Central memory CD4-positive, alpha-beta T cell (primary cell): ENCODE measurements at places on chromosomes 3 and 15.

- DNase-seq: no peak
These were observed 38.5 kb downstream of the C2CD4A start for GRCh38 chr15:62105266-62105665.

DNA sequence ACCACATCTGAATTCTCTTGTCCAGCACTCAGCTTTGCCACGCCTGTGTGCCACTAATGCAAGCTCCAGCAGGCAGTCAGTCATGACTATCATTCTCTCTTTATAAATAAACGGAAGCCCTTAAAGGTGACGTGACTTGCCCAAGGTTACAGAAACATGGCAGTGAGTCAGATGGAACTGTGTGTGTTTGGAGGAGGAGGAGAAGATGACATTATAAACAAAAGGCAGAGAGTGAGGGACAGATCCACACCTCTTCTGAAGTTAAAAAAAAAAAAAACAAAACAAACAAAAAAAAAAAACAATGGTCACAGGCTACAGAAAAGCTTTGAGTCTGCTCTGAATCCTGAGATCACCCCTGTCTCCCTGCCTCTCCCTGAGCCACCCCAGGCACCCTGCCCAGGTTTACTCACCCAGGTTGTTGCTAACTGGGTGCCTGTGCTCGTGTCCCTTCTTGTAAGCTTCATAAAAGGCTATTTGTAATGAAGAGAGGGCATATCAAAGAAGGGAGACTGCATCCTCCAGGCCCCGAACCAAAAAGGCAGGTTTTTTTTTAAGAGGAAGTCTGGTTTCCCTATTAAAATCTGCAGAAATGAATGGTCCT, 119.7 kb upstream of the PHLDB2 start:
- no peak for DNase-seq

DNA sequence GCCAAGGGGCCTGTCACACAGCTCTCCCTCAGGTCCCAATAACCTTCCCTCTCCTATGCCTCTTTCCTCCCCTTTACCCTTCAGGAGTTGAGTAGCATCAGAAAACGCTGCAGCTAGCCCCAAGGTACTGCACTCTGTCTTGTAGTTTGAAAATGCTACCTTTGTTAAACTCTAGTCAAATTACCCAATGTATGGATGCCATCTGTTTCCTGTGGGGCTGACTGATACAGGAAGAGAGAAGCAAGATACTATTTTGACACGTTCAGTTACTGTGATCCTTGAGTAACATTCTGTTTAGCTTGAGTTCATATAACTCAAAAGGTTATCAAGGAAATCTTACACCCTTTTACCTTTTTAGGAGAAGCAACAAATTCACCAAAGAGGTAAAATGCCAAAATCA, 493.1 kb downstream of the FHIT start:
- no peak for DNase-seq

GRCh38 chr15:78083687-78084448, 6.4 kb upstream of the TBC1D2B start:
- no peak for DNase-seq

DNA sequence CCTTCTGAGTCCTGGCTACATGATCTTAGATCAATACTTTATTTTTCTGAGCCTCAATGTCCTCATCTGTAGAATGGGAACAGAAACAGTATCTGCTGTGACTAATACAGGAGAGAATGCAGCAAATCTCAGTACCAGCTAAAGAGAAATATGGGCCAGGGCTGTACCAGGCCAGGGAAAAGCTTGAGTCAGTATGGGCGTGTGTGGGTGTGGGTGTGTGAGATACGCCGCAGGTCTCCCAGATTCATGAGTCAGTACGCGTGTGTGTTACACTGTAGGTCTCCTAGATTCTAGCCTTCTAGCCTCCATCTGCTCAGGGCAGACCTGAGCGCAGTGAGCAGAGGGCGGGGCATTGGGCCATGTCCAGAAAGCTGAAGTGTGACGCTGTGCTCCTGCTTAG, 15.2 kb downstream of the GNAI2 start:
- no peak for DNase-seq

GRCh38 chr3:132804498-132804897, 82.3 kb upstream of the NPHP3 start:
- no peak for DNase-seq

DNA sequence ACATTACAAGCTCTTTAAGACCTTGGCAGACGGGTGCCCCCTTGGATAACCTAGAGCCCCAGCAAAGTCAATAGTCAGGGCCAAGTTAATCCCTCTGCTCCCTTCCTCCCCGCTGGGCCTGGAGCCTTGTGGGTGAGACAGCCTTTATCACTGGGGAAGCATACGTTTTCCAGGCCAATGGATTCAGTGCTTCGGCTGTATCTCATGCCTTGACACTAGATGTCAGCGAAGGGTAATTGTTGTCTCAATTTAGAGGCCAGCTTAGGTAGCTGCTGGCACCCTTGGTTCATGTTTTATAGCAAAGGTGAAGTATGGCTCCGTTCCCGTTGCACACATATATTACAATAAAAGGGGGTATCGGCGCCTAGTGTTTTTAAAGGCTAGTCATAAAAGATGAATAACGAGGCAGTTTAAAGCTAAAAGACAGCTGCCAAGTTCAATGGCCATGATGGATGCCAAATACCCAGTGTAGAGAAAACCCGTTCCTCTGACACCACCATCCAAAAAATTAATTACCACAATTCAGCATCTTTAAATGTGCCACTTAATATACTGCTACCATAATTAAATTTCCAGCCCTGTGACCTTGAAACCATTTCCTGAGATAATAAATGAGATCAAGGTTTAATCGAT, 52.3 kb upstream of the BNIP2 start:
- DNase-seq: no peak

GRCh38 chr3:112682361-112682760, 41.4 kb upstream of the CCDC80 start:
- no peak for DNase-seq

DNA sequence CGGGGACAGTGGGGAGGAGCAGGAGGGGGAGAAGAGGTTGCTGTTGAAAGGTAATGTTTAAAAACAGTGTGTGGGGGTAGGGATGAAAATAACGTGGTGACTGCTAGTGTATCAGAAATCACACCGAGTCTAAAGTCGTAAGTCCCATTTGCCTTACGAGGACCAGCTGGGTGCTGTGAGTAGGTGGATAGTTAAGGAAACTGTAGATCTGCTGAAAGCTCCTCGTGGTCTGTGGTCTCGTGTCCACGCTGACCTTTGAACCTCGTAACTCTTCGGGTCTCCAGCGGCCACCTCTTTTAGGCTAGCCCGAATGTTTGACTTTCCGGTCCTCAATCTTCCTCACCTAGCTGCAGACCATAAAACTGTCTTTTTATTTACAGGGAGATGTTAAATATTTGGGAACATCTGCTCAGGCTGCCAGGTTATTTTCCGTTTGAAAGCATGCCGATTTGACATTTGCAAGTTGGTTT, 29.3 kb upstream of the ST3GAL6 start:
- DNase-seq: no peak

DNA sequence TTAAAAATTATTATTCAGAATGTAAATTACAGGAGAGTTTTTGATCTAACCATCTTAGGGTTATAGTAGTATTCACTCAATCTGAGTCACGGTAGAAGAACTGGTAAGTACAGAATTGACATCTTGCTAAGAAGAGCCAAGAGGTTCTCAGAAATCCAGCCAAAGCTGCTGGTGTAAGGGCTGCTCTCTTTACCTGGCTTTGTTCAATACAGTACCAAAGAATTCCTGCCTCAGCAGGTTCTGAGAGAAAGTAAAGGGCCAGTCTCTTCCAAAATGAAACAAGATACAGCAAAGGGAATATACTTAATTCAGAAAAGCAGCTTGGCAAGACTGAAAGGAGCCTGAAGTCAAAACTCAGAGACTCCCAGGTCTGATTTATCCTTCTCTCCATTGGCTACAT, 193.1 kb downstream of the TNIK start:
- no peak for DNase-seq

- DNase-seq: no peak
These were observed 262.5 kb upstream of the IGF1R start for GRCh38 chr15:98385752-98386381.
